ENCODE measurements at places on chromosomes 4 and X.

- no peak for DNase-seq
These were observed 29.8 kb downstream of the CD99L2 start for GRCh38 chrX:150868625-150869024.

DNA sequence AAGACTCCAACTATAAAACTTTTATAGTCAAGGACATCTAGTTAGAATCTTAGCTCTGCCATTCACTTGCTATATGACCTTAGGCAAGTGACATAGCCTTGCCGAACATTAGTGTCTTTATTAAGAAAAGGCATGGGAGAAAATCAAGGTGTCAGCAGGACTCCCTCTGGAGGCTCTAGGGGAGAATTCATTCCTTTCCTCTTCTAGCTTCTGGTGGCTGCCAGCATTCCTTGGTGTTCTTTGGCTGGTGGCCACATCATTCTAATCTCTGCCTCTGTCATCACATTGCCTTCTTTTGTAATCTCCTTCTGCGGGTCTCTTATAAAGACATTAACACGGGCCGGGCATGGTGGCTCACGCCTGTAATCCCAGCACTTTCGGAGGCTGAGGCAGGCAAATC is 99.8 kb downstream of the PPP1R2C start:
- DNase-seq = no peak

DNA sequence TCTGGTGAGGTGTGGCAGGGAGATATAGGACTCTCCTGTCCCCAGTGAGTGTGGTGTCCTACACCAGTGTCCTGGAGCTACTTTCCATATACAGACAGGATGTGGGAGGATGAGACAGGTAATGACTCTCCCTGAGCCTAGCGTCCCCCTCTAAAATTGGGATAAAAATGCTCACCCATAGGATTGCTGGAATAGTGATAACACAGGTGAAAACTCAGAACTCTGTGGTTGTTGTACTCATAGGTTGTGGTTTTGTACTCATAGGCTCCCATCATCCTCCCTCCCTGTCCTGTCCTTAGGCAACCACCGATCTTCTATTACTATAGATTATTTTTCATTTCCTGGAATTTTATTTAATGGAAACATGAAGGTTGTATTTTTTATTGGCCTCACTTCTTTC is 60.7 kb upstream of the NXF3 start:
- DNase-seq = no peak

DNA sequence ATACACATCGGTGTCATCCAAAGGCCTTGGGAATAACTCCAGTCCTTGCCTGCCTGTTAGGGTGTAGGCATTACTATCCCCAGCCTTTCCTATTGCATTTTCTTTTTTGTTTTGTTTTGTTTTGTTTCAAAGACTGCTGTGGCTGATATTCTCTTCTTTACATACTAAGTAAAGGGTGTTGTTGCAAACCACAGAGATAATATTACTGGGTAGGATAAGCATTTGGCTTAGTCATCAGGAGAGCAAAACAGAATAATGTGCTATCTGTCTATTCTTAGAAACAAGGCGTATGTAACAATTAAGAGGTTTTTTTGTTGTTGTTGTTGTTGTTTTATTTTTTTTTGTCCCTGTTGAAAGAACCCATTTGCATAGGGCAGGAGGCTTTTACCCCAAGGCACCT is 41.8 kb downstream of the UGT2B28 start:
- no peak for DNase-seq

- DNase-seq = no peak
These were observed 14.5 kb downstream of the TNIP2 start for GRCh38 chr4:2741626-2742025.

GRCh38 chr4:70746179-70746839 is 24.5 kb downstream of the RUFY3 start:
- DNase-seq = no peak

GRCh38 chr4:179709961-179710624 is 2267.9 kb upstream of the AGA start:
- DNase-seq = no peak

DNA sequence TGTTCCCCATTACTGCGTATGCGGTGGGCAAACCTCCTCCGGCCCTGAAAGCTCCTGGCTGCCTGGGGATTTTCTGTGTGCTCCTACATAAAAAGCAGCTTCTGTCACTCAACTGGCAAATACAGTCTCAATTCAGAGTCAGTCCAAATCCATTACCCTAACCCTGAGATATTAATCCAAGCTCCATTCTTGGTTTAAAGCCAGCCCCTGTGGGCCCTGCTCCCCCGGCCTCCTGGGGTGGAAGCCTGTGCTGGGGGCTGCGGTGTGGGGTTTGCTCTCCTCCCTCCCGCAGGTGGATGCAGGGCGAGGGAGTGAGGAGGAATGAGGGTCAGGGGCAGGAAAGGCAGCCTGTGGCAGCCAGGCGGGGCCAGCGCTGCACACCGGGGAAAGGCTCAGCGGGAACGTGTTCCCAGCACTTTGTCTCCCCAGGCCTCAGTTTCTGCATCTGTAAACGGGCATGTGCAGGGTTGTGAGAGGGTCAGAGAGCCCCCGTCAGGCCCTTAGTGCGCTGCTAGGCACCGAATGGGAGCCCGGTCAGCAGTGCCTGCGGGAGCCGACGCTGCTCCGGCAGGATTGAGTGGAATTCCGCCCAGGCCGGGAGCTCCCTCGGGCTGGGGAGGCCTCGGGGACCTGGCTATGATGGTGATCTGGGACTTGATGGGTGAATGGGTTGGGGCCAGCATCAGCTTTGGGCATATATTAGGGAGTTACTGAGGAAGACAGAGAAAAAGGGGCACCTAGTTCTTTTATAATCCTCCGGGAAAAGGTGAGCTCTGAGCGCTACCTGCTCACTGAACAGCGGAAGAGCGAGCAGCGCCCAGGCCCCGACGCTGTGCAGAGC is 6.3 kb upstream of the RGS12 start:
- peak; percentile 44 for DNase-seq

DNA sequence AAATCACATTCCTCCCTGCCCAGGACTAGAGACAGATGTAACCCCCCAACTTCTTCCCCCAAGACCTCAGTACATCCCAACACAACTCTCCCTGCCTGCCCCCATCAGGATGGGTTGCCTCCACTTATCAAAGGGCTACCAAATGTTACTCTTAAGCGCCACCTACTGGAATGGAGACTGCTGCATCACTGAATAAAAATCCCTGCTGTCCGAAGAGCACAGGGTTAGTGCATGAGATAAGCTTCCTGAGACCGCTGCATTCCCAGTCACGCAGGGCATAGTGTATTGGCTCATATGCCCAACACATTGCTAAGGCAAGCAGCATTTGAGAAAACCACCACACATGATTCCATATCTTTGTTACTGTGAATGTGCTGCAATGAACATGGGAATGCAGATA is 544.5 kb downstream of the PPP4R3C start:
- no peak for DNase-seq

DNA sequence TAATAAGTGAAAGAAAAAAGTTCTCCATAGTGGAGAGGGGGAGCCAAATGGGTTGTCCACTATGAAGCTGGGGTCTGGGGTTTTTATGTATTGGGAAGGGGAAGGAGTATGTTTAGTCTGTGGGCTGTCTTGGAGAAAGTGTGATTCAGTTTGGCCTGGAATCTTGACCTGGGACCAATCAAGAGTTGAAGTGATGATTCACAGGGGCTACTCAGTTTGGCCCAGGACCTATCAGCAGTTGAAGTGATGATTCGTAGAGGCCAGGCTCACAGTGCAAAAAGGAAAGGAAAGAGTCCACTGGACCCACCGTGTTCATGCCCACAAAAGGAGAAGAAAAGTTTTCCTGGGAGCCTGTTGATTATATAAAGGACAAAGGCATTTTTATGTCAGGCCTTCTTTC is 47.3 kb upstream of the RAB9B start:
- no peak for DNase-seq

DNA sequence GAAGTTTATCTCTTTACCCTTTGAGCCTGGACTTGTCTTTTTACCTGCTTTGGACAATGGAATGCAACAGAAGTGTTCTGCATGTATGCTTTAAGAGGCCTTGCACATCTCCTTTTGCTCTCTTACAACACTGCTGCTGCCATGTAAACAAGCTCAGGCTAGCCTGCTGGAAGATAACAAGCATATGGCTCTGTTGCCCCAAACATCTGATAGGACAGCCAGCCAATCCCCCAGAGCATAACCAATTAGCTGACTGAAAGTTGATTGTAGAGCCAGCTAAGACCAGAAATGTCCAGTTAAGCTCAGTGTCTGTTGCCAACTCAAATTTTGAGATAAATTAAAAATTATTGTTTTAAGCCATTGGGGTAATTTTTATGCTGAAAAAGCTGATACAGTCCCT is 510.6 kb upstream of the CNKSR2 start:
- DNase-seq = no peak

GRCh38 chr4:167779864-167780263 is 312.5 kb upstream of the ANXA10 start:
- DNase-seq = no peak

DNA sequence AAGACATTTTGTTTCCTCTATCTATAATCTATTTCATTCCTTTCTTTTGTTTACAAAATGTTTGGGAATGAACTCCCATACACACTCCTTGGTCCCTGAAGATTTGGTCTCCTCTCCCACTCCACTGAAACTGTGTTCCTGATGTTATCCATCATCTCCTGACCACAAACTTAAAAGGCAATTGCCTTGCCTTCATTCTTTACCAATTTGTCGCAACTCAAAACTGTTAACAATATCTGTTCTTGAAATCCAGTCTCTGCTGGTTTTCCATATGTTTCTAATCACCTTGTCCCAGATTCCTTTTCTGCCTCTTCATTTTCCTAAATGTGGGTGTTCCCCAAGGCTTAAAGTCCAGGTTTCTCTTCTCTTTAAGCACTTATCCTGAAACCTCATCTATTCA is 262.2 kb upstream of the TTC29 start:
- DNase-seq = no peak

DNA sequence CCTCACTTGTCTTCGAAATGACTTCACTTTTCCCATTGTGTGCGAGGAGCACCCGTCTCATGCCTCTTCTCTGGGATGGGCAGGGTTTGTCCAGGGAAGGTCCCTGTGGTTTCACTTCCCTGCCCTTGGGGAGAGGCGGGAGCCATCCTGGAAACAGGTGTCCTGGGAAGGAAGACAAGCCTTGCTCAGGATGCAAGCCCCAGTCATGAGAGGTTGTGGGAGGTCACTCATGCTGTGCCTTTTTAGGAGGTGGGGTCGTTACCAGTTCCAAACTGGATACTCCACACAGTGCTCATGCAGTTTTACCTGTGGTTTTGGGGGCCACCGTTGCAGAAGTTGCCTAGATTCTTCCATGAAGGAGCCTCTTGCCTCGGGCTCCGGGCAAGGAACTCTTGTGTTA is 3.8 kb downstream of the RGS12 start:
- DNase-seq = peak; percentile 24

- no peak for DNase-seq
These were observed 822.4 kb downstream of the FAT4 start for GRCh38 chr4:126136922-126137781.

DNA sequence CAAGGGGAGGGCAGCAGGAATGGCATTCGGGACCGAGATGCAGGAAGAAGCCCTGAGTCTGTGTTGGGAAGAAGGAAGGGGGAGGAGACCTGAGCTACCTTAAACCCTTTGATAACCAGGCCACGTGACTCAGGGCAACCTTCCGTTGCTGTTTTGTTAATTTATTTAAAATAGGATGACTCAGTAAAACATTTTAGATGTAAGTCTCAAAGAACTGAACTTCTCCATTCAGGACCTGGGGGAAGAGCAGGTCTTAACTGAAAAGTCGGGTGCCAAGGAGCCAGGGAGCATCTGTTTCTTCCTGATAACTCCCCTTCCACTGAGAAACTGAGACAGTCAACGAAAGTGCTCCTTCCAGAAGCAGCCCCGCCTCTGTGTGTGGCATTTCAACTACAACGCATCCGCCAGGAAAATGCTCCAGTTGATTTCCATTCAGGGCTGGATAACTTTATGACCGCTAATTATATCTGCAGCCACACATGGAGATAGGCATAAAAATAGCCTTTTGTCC is 88.0 kb downstream of the IRF2 start:
- no peak for DNase-seq

DNA sequence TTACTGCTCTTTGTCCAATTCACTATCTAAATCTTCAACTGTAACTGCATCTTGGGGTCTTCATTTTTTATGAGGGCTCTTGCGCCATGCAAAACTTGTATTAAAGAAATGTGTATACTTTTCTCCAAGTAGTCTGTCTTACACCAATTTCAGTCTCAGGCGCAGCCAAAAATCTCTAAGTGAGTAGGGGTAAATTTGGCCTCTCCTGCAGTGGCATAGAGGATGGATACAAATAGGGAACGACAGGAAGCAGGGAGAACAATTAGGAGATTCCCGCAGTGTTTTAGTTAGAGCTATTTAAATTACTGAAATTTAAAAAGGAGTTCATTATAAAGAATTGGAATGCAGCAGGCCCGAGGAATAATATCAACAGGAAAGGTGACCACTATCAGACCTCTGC is 30.2 kb downstream of the DMP1 start:
- DNase-seq = no peak

DNA sequence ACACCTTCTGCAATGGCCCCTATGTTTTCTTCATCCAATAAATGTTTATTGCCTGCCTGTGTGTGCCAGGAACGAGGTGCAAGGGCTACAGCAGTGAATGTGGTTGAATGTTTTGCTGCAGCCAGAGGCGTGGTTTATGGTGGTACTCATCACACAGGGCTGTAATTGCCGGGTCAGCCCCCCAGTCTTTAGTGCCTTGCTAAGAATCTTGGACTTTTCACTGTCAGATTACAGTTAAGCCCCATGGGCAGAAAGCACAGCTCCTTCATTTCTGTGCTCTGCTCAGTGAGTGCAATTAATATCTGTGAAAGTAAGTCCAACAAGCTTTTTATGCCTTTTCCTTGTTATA is 67.8 kb downstream of the TAPT1 start:
- DNase-seq = no peak

GRCh38 chr4:102632241-102633065 is 128.3 kb downstream of the MANBA start:
- DNase-seq = no peak

DNA sequence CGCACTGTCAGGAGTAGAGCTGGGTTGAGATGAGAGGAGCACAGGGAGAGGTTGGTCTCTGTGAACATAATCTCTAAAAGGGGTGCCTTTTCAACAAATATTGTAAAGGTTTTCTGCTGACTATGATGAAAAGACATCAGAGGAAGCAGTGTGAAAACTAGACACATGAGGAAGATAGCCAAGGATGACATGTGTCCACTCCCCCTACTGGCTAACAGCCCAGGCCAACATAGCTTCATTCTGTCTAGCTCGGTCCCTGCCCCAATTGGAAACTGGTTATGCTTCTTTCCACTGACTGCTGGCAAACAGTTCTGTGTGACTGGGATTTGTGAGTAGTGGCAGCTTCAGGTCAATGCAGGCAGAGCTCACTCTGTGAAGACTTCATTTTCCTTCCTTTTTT is 115.4 kb upstream of the ESX1 start:
- DNase-seq = no peak

DNA sequence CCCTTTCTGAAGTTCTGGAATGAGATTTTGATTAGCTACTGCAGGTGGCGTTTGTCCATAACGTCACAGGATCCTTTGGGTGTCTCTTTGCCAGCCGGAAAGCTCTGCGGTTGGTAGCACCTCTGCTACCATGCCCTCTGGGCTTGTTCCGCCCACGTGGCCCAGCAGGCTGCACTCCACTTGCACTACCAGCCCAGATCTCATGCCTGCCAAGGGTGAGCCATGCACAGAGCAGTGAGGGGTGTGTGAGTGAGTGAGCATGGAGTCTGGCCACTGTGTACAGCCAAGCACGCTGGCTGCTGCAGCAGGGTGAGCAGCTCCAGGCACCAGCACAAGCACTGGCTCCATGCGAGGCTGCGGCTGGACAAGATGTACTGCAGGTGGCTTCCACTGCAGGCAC is 6.6 kb upstream of the HNRNPD start:
- peak; percentile 76 for DNase-seq

Data from ureter (tissue), 1 donor.